ENCODE measurements at places on chromosomes 6 and 20.

DNA sequence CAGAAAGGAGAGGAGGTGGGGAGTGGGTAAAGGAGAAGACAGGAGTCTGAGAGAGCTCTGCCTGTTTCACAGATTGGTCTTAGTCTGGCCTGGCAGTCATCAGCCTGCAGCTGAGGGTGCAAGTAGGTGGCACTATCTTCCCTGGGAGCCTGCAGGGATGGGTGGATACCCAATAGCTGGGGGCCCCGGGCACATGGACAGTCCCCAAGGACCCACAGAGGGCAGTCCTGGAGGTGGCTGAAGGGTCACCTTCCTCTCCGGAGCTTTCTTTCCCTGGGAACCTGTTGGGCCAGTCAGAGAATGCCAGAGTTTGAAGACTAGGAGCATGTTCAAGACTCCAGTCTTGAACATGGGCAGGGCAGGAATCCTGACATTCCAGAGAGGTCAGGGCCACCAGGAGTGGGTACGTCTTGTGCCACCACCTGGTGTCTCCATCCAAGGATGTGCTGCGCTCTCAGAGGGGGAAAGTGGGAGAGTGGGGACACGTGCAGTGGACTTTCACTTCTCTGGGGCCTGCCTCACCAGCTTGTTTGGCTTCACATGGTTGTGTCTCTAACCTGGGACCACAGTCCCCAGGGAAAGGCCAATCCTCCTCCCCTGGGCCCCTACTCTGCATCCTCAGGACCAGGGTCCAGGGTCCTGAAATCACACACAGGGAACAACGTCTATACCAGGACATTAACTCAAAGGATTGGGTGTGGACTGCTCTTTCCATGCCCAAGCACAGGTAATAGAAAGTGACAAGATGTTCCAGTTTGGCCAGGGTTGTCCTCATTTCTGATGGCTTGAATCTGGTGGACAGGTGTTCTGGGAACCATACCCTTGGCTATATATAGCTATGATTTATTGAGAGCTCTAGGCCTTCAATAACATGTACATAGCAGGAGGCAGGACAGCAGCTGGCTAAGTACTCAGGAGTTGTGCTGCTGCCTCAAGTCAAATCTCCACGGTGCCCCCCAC is 18.0 kb downstream of the AARS2 start:
- no peak for DNase-seq

DNA sequence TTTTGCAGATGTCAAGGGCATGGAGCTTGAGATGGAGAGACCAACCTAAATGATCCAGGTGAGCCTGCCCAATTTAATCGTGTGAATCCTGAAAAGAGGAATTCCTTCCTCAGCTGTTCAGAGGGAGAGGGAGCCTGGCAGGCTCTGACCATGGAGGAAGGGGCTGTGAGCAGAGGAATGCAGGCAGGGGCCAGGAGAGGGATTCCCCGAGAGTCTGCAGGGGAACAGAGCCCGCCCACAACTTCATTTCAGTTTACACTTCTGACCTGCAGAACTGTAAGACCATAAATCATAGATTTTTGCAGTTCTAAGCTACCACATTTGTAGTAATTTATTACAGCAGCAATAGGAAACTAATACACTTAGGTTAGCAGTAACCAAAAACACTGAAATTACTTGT is 164.1 kb downstream of the TBXT start:
- no peak for DNase-seq

DNA sequence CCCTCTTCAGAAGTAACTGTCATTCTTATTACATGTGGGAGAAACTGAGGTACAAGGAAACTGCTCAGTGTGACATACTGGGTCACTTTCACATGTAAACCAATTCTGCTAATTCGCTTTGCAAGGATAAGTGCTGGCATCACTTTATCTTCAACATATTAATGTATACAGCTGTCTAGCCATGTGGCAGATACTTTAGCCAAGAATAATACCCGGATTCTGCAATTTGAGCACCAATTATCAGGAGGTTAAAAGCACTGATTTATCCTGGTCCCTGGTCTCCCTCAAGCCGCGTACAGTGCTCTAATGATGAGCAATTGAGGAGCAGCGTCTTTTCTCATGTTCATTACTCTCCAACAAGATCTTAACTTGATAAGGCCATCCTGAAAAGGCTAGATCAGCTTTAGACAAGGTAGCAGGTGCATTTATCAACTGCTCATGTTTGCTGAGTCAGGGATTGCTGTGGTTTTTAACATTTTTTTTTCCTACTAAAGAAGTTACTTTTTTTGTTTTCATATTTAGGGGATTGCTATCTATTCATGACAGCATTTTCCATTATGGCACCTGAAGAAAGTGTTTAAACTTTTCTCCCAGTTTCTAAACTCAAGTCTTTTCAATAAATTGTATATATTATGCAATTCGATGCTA is 1066.3 kb upstream of the MAP3K7 start:
- no peak for DNase-seq

DNA sequence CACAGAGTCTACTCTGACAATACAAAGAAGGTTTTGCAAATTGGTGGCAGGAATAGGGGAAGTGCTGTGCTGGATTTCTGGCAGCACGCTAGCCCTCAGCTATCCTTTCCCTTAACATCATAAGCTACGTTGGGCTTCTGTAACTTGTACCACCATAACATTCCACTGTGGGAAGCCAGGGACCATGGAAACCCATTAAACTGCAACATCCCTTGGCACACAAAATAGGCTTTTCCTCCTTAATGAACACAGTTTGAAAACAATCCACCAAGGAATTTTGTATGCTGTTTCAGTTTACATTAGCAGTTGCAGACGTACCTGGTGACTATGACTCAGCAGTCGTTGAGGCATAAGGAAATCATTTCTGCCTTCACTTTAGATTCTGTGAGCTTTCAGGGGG is 203.9 kb upstream of the RAB32 start:
- DNase-seq, result peak; percentile 11

DNA sequence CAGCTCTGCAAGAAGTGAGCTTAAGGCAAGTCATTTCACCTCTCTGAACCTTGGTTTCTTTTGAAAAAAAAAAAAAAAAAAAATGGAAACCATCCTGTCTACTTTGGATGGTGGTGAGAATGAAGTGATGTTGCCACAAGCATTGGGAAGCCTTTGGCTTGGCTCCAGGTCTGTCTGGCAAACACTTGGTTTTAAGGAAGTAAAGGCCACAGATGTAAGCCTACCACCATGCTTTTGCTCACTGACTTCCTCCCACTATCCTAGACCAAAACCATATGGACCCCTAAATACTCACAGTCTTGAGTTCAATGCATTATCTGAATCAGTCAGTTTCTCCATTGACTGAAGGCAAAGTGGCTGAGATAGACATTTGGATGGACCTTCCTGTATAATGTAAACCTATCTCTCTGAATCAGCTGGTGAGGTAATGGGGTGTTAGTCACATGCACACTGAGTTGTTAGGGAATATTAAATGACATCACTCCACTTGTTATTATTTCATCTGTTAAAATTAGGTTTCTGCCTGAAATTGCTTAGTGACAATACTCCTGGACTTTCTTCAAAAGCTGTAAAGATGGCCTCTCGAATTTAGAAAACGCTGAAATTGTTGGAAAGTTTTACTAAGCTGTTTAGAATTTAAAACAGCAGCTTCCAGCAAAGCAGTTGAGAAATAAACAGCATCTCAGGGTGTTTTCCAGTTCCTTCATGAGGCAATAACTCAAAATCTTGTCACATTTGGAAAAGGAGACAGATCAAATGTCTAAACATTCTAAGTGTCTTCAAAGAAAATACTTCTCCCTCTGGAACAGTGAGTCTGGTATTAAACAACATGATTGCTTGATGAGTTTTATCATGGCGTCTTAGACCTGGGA is 833.5 kb downstream of the DHX35 start:
- DNase-seq, result no peak

- no peak for DNase-seq
These were observed 88.0 kb upstream of the SOX4 start for GRCh38 chr6:21505574-21505990.

DNA sequence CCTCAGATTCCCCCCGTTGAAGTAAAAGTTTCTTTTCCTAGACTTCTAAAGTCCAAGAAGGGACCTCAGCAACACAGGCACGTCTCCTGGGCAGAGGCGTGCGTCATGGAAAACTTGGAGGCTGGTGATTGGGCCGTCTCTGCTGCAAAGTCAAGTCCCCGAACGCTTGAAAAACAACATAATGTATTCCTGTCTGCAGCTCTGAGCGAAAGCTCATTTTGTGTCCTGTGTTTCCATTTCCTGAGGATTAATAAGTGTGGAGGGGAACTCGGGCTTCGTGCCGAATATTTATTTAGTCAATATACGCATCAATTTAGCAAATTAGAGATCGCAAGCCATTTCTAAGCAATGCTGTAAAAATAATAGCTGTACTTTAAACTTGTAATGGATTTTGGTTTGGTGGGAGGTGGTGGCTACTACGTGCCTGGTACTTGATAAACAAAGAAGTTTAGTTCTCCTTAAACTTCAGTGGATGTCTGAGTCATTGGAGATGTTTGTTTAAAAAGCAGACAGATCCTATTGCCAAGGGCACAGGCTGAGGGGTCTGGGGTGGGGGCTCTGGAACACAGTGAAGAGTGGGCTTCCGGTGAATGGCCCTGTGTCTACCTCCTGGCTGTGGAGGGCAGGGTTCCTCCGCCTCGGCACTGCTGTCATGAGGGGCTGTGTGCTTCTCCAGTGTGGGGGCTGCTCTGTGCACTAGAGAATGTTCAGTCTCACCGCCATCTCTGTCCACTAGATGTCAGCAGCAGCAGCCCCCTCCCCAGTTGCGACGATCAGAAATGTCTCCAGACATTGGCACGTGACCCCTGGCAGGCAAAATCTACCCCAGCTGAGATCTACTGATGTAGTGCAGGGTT is 21.8 kb downstream of the PCK1 start:
- no peak for DNase-seq

GRCh38 chr6:56329271-56330050 is 82.1 kb upstream of the COL21A1 start:
- DNase-seq, result no peak

GRCh38 chr6:67935976-67936477 is 699.1 kb upstream of the ADGRB3 start:
- DNase-seq, result no peak

DNA sequence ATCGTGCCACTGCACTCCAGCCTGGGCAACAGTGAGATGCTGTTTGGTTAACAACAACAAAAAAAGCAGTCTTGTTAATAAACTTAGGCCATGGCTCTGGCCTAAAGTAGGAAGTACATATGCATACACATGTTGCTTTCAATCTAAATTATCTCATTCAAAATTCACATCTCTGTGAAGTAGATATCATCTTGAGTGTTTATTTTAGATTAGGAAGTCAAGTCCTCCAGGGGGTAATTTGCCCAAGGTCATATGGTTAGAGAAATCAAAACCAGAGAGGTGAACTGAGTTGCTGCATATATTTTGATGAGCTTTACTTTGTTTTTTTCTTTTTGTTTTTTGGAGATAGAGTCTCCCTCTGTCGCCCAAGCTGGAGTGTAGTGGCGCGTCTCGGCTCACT is 52.8 kb downstream of the B4GALT5 start:
- DNase-seq, result no peak

DNA sequence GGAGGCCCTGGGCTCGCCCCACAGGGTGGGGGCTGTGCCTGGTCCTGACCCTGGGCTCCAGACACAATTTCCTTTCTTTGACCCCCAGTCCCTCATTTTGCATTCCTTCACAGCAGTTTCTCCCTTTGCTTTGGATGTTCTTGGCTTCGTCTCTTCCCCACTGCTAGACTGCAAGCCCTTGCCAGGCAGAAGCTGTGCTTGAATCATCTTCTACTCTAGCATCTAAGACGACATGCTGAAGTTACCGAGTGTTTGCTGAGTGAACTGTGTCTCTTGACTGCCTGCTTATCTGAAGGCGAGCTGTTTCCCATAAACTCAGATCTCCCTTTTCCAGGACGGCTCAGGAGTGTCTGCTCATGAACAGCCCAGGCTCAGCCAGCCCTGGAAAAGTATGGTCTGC is 14.3 kb upstream of the SYNDIG1 start:
- no peak for DNase-seq

- no peak for DNase-seq
These were observed 100.4 kb upstream of the MLN start for GRCh38 chr6:33904050-33904746.

DNA sequence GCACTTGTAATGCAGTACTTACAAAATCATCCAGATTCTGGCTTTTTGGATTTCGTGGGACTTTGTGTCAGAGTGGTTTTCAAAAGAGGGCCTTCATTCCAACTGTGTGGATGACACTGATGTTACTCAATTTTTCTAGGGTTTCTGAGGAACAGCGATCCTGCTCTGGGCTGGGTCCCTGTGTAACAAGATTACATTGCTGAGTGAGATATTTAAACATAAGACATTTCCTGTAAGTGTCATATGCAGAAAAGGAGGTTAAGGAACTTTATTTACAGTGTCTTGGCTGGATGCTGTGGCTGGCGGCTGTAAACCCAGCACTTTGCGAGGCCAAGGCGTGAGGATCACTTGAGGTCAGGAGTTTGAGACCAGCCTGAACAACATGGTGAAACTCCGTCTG is 6.7 kb downstream of the ZFAND3 start:
- DNase-seq, result no peak

GRCh38 chr20:4021906-4022305 is 6.5 kb upstream of the RNF24 start:
- no peak for DNase-seq

GRCh38 chr6:15270402-15270801 is 24.5 kb downstream of the JARID2 start:
- no peak for DNase-seq

GRCh38 chr20:34089175-34089479 is 22.9 kb downstream of the EIF2S2 start:
- no peak for DNase-seq

DNA sequence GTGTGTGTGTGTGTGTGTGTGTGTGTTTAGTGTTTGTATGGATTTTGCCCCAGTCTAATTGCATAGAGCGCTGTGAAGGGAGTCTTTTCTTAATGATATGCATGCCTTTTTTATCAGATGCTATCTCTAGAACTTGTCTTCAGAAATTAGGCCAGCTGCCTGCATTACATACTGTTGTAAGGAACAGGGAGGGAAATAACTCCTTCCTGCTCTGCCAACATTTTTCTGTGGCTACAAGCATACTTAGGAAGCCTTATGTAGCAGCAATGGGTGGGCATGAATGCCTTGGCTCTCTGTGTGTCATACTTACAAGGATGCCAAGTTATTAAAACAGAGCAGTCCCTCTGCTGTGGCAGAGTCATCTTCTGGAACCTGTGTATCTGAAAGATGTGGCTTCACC is 8.0 kb upstream of the COL21A1 start:
- peak; percentile 16 for DNase-seq

- DNase-seq, result peak; percentile 88
These were observed 68.9 kb upstream of the FAM184A start for GRCh38 chr6:119147101-119148053.
